Osteoblast (primary cell): ENCODE measurements at places on chromosomes 12 and 14.

- DNase-seq: no peak
Observed at GRCh38 chr12:58504143-58504938, 416.0 kb downstream of the LRIG3 start.

DNA sequence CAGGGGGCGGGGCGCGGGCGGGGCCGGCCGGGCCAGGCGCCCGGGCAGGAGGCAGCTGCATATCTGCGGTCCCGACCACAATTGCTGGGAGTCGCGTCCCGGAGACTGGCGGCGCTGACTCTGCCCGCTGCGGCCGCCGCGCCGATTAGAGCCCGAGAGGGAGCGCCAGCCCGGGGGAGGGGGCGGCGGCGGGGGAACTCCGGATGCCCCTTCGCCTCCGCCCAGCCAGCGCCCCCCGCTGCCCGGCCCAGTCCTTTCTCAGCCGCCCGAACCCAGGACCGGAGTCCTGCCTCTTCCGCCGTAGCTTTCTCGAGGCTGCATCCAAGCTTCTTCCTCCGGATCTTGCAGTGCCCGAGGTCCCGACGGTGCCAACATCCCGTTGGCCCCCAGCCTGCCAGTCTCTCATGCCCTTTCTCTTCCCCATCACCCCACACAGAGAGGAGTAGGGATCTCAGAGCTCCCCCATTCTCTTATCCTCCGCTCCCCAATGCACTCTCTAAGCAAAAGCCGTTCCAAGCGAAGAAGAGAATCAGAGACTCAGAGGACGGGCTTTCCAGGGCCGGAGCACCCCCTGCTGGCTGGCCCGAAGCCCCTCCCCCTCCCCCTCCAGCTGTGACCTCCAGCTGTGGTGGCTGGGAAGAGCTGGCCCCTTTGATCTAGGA, 8.8 kb upstream of the SP7 start:
- peak; percentile 97 for DNase-seq

- DNase-seq: peak; percentile 77
Observed at GRCh38 chr12:1591034-1591433, 3.3 kb downstream of the FBXL14 start.

DNA sequence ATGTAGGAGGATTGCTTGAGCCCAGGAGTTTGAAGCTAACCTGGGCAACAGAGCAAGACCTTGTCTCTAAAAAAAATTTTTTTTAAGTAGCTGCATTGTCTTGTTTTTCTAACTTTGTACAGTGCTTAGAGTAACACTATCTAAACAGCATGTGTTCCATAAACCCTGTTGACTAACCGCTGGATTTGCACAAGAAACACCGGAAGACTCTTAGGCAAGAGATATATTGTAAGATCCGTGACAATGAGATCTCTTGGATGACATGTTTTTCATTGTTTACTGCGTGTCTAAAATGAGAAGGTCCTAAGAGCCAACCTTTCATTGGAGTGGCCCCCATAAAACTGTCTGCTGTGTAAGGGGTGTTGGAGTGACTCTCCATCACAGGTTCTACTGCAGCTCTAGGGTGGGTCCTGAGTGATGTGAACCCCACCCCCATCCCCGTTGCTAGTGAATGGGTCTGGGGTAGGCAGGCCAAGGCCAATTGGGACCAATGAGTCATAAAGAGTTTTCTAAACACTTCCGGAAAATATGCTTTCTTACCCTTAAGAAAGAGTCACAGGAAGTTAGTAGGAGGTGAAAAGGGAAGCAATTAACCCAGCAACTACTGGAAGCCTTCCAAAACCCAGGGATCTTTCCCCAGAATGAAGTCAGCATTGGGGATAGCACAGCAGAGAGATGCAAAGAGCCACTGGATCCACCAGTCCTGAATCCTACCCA, 24.3 kb upstream of the PCNX1 start:
- peak; percentile 92 for DNase-seq

GRCh38 chr14:104939666-104940410, 15.2 kb downstream of the PLD4 start:
- peak; percentile 51 for DNase-seq

GRCh38 chr12:109961612-109962011, 34.6 kb downstream of the GIT2 start:
- DNase-seq: peak; percentile 32

GRCh38 chr14:89681086-89682018, 264.3 kb upstream of the FOXN3 start:
- DNase-seq: no peak

DNA sequence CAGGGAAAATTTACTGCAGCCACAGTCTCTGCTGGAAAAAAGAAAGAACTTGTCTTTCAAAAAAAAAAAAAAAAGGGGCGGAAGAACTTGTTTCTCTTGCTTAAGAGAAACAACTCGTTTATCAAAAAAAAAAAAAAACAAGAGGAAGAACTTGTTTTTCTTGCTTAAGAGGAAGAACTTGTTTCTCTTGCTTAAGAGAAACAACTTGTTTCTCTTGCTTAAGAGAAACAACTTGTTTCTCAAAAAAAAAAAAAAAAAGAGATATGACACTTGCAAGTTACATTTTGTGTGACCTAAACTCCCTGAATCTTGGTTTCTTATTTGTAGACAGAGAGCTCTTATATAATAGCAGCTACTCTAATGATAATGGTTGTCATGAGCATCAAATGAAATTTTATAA, 44.7 kb upstream of the USP15 start:
- no peak for DNase-seq
